ENCODE measurements at places on chromosomes 11 and 22.

- no peak for DNase-seq
Observed at GRCh38 chr11:40328890-40329614, 1130.4 kb downstream of the LRRC4C start.

- no peak for DNase-seq
Observed at GRCh38 chr11:78200553-78200952, 11.8 kb downstream of the USP35 start.

GRCh38 chr11:96127596-96127959 lies 203.7 kb upstream of the MTMR2 start:
- DNase-seq: no peak

- DNase-seq: no peak
Observed at GRCh38 chr11:95524314-95525036, 265.1 kb downstream of the FAM76B start.

GRCh38 chr11:31882951-31883392 lies 71.8 kb upstream of the PAX6 start:
- DNase-seq: no peak

GRCh38 chr11:72778535-72779494 lies 15.0 kb downstream of the STARD10 start:
- no peak for DNase-seq

GRCh38 chr11:74009675-74010305 lies 905 bp upstream of the UCP3 start:
- no peak for DNase-seq

GRCh38 chr11:115521825-115522224 lies 17.6 kb upstream of the CADM1 start:
- DNase-seq: no peak

- no peak for DNase-seq
Observed at GRCh38 chr11:11445441-11446185, 92.6 kb upstream of the CSNK2A3 start.

- no peak for DNase-seq
Observed at GRCh38 chr22:48268771-48269552, 1506.5 kb downstream of the TBC1D22A start.

GRCh38 chr11:93155738-93156137 lies 42.1 kb downstream of the SLC36A4 start:
- no peak for DNase-seq

DNA sequence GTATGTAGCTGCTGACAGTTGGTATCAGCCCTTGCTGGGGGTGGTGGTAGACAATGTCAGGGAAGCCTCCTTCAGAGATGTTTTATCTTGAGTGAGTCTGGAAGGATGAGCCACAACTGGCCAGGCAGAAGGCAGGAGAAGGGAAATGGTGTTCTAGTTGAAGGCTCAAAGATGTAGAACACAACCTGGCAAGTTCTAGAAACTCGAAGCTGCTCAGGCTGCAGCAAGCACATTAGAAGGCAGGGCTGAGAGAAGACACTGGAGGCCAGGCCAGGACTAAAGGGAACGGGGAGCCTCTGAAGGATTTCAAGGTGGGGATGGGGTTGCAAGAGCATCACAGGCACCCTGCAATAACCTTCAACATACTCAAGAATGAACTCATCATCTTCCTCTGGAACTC lies 40.4 kb downstream of the USP35 start:
- DNase-seq: no peak

All from activated effector memory CD4-positive, alpha-beta T cell treated with Interleukin-2 at 50 U/mL for 16 hours (primary cell).